MG63 (cell line): ENCODE measurements at places on chromosomes 3 and 15.

GRCh38 chr3:179297971-179298725, 24.7 kb upstream of the ZNF639 start:
- no peak for DNase-seq

- no peak for DNase-seq
Observed at GRCh38 chr3:194458131-194458530, 28.7 kb downstream of the ATP13A3 start.

DNA sequence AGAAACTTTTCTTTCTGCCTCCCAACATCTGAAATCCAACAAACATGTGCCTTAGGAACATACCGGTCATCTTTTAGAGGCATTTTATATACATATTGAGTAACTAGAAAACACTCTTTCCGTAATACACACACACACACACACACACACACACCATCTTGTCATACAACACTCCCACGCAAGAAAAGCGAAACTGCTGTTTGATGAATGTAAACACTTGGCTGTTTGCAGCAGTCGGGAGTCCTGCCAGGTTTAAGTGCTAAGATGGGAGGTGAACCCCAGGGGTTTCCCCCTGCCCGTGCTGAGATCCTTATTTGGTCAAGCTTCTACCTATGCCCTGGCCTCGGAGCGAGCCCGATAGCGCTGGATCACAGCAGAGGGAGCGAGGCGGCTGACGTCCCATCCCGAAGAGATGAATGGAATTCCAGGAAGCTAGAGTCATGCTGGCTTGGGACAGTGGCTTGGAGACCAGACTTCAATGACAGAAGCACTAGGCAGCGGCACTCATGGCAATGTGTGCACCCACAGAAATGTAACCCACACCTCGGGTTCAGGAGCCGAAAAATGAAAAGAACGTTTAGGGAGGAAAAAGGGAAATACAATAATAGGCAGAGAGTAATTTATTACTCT, 1.3 kb upstream of the THBS1 start:
- DNase-seq: peak; percentile 20

DNA sequence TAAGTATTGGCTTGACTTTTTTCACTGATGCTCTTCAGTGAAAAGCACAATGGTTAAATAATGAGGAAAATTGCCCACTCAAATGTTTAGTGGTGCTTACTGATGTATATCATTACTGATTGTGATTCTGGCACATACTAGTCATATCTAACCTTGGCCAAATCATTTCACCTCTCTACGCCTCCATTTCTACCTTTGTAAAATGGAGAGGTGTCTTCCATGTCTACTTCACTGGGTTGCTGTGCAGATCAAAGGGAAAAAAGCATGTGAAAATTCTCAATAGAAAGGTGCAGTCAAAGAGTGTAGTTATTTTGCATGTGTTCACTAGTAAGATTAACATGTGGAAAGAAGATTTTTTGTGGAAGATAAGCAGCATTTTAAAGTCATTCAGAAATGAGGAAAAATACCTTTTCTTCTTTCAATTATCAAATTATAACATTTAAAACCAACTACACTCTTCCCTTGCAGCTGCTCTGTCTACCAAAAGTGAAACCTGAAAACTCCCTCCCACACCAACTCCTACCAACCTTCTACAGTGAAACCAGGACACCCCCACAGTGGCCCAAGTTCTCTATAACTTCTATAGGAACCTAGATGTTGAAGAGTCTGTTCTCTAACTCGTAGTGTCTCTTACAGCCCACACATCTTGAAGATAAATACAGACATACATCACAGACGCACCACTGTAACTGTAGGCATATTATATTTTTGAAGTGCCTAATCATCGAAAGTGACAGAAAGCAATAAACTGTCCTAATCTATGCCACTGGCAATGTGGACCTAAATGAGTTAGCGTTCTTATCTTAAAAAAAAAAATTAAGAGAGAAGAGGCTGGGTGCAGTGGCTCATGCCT, 1.4 kb downstream of the CD200R1 start:
- DNase-seq: no peak

DNA sequence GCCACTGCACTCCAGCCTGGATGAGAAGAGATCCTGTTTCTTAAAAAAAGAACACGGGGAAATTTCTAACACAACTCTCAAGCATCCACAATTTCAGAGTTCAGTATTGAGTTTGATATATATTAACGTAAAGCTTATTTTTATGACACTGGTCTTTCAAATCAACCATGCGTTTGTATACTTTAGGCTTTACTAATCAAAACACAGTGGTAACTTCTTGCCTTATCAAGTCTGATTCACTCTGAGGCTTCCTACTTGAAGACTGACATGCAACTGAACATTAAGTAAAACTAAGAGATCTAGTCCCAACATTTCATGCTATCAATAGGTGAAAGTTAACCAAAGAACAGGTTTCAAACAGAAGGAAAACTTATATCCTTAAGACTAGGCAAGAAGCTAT, 46.7 kb downstream of the PRTG start:
- no peak for DNase-seq

DNA sequence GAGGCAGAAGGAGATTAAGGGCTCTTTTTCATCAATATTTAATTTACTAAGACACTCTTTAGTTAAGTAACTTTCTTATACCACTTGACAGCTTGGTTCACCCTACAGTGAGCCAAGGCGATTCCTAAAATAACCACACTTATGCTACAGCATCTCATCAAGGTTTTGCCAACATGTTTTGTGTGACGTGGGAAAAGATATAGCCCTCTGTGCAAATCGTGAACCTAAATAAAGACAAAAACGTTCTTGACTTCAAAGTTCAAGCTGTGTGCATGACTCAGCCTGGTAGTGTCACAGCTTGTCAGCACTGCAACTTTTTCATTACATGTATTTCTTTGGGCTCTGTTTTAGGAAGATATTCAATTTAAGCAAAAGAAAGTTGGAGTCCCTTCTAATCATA, 297.0 kb upstream of the EPHA3 start:
- DNase-seq: no peak

- no peak for DNase-seq
Observed at GRCh38 chr3:66478960-66479359, 21.9 kb downstream of the LRIG1 start.

DNA sequence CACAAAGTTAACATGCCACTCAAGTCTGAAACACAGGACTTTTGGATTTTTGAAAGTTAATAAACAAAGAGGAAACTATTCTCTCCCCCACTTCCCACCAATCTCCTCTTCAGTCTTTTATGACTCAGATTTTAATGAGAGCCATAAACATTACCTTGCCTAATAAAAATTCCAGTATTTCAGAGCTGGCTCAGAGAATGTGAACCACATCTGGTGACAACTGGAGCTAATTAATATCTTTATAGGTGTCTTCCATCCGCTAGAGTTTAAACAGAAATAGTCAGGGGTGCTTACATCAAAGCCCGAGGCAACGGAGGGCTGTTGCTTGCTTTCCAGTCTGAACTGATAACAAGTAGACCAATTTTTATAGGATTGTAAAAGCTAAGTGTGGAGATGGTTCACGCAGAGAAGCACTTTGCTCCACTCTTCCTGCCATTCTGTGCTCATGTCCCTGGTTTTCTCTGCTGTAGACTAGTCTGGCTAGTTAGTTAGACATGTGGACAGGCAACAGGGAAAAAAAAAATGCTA, 363.6 kb downstream of the NR2F2 start:
- DNase-seq: peak; percentile 5

DNA sequence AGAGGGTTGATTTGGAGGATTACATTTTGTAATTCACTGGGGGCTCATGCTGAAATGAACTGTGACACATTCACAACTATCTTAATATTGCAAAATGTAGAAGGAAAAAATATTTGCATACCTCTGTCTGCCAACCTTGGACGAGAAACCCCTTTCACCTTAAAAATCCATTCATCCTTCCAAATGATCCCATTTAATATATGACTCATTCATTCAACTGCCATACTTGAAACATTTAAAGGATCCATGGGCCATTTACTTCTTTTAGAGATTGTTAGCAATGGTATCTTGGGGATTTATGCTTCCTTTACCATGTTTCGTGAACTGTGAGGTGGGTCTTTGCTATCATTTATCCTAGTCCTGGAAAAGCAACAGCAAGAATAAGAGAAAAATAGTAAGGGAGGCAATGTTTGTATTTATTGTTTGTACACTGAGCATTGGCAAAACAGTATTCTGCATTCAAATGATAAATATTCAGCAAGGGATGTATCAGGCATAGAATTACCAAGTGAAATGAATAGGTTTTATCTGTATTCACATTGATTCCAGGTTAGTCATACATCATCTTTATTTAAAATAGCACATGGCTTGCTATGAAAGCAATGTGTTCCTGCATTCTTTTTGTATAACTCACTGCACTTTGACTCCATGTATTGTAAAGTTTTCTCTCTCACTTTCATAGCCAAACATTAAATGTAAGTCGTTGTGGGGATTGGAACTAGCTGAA, 378.1 kb downstream of the NSUN3 start:
- no peak for DNase-seq

- DNase-seq: no peak
Observed at GRCh38 chr3:44905446-44906157, 31.2 kb downstream of the TGM4 start.

- no peak for DNase-seq
Observed at GRCh38 chr3:148999806-149000205, 8.5 kb downstream of the GYG1 start.

- DNase-seq: no peak
Observed at GRCh38 chr3:157113832-157114505, 46.0 kb downstream of the CCNL1 start.

- DNase-seq: peak; percentile 34
Observed at GRCh38 chr3:143998266-143998665, 26.6 kb downstream of the DIPK2A start.

- no peak for DNase-seq
Observed at GRCh38 chr3:194382196-194382891, 12.8 kb upstream of the LRRC15 start.

DNA sequence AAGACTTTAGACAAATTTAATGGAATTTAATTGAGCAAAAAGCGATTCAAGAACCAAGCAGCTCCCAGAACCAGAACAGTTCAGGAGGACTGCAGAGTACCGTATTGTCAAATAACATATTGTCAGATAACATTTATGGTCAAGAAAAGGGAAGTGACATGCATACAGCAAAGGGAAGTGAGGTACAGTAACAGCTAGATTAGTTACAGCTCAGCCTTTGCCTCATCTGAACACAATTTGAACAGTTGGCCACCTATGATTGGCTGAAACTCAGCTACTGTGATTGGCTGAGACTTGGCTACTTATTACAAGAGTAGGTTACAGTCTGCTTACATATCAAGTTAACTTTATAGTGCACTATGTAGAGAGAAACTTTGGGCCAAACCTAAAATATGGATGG, 21.9 kb downstream of the ZFAND6 start:
- DNase-seq: no peak

GRCh38 chr15:75034615-75035014, 11.2 kb downstream of the PPCDC start:
- DNase-seq: no peak

- DNase-seq: no peak
Observed at GRCh38 chr3:66490214-66490613, 10.6 kb downstream of the LRIG1 start.

GRCh38 chr3:69735893-69736292, 3.4 kb upstream of the MITF start:
- no peak for DNase-seq

DNA sequence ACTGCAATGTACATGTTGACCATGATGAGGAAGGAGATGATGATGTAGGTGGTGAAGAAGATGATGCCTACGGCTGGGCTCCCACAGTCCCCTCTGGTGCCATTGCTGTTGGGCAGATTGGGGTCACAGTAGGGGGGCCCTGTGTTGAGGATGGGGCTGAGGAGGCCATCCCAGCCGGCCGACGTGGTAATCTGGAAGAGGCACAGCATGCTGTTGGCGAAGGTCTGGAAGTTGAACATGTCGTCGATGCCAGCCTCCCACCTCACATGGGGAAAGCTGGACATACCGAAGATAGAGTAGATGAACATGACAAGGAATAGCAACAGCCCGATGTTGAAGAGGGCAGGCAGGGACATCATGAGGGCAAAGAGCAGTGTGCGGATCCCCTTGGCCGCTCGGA, 48.6 kb upstream of the SCN5A start:
- DNase-seq: no peak

GRCh38 chr3:38916706-38917105, 100.7 kb upstream of the SCN10A start:
- DNase-seq: no peak

GRCh38 chr3:153029350-153029749, 132.7 kb upstream of the RAP2B start:
- DNase-seq: peak; percentile 38

GRCh38 chr3:191268737-191269136, 60.5 kb upstream of the CCDC50 start:
- DNase-seq: no peak

DNA sequence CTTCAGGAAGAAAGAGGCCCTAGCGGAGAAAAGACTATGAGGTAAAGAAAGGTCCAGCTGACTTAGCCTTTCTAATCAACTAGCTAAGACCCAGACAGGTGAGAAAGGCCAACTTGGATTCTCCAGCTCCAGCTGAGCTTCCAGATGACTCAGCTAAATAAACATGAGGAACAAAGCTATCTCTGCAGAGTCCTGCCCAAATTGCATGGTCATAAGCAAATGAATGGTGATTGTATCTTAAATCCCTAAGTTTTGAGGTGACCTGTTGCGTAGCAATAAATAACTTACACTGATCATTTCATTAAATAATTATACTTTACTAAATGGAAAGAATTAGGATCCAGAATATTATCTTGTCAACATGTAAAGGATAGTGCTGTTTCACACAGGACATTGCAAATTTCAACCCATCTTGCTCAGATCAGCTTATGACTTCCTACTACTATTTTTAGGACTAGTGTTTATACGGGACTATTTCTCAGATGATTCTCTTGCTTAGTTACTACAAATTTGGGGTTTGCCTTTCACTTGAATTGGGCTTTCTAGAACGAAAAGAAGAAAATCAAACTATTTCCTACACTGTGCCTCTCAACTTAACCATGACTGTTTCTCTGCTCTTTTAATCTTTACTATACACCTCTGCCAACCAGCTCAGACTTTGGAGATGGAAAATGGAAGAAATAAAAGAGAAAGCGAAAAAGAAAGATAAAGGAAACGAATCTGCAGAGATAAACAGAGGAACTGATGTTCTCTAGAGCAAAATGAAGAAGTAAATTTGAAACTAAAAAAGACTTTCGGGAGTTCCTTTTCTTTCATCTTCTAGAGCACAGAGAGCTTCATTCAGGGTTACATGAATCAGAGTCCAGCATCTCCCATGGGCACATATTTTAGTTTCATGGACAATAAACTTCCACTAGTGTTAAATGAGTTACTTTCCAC, 6.6 kb upstream of the ADGRG7 start:
- no peak for DNase-seq
